ENCODE measurements at places on chromosomes 13 and 19.

GRCh38 chr13:45783346-45784043 lies 68.1 kb downstream of the SIAH3 start:
- no peak for DNase-seq

GRCh38 chr19:40512473-40513344 lies 45.9 kb downstream of the SPTBN4 start:
- DNase-seq, result no peak

DNA sequence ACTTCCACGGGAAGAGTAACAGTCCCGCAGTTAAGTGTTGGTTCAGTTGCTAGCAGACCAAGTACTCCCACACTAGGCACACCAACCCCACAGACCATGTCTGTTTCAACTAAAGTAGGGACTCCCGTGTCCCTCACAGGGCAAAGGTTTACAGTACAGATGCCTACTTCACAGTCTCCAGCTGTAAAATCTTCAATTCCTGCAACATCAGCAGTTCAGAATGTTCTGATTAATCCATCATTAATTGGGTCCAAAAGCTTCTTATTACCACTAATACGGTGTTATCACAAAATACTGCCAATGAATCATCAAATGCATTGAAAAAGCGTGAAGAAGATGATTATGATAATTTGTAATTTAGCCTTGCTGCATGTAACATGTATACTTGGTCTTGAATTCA lies 95.8 kb downstream of the URI1 start:
- no peak for DNase-seq

DNA sequence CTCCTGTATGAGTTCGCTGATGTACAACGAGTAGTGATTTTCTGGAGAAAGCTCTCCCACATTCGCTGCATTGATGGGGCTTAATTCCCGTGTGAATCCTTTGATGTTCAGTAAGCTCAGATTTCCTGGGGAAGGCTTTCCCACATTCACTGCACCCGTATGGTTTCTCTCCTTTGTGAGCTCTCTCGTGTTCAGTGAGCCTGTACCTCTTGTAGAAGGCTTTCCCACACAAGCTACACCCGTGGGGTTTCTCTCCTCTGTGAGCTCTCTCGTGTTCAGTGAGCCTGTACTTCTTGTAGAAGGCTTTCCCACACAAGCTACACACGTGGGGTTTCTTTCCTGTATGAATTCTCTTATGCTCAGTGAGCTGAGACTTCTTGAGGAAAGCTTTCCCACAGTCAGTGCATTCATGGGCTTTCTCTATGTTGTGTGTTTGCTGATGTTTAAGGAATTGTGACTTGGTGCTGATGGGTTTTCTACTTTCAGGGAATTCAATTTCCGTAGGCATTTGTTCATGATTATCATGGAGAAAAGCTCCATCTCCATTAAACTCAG lies 3.5 kb upstream of the ZNF577 start:
- DNase-seq, result no peak

DNA sequence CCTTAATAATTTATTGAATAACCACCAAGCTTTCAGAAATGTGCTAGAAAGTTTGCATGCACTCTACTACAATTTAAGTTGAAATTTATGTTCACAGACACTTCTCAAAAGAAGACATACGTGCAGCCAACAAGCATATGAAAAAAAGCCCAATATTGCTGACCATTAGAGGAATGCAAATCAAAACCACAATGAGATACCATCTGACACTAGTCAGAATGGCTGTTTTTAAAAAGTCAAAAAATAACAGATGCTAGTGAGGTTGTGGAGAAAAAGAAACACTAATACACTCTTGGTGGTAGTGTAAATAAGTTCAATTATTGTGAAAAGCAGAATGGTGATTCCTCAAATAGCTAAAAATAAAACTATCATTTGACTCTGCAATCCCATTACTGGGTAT lies 308.8 kb upstream of the PCDH9 start:
- no peak for DNase-seq

DNA sequence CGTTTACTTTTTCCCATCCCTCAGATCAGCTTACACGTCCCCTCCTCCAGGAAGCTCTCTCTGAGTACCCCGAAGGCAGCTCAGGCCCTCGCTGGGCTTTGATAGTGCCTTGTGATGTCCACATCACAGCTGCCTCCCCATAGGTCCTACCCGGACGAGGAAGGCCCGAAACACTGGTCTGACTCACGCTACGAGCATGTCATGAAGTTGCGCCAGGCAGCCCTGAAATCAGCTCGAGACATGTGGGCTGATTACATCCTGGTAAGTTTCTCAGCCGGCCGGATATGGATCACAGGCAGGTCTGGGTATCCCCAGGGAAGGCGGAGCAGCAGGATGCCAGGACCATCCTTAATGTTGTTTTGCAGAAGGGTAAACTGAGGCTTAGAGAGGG lies 4.8 kb downstream of the COLGALT1 start:
- no peak for DNase-seq

GRCh38 chr19:17565611-17566010 lies 10.2 kb downstream of the COLGALT1 start:
- DNase-seq, result no peak

DNA sequence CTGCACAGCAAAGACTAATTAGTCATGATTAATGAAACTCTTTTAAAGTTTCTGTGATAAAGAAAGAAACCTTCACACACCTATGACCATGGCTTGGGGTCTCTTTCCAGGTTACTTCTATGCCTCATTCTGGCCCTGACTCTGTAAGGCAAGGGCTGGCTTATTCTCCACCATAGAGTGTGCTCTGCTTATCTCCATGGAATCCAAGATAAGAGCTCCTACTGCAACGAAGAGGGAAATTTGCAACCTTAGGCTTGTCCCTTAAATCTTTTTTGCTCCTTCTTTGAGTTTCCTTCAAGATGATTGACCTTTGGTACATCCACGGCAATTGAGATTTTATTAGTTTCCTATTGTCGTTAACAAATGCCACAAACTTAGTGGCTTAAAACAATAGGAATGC lies 239.9 kb downstream of the SPRY2 start:
- no peak for DNase-seq

- no peak for DNase-seq
Observed at GRCh38 chr13:111656439-111656838, 336.0 kb downstream of the TEX29 start.

- DNase-seq, result peak; percentile 60
Observed at GRCh38 chr19:46014941-46015686, 7.7 kb downstream of the PGLYRP1 start.

DNA sequence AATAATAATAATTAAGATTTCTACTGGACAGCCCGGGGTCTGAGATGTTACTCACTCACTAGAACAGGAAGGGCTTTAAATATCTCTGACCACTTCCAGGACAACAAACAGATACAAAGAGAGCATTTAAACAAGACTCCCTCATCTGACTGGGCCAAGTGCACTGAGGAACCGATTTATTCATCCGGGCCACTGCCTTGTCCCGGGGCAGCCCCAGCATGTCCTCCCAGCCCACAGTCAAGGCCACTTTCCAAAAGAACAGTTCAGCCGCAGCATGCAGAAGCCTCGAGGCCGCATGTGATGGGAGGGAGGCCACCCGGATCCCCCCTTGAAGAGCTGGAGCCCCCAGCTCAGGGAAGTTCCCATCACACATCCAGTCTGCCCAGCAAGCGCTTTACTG lies 30.5 kb downstream of the MLLT1 start:
- no peak for DNase-seq

DNA sequence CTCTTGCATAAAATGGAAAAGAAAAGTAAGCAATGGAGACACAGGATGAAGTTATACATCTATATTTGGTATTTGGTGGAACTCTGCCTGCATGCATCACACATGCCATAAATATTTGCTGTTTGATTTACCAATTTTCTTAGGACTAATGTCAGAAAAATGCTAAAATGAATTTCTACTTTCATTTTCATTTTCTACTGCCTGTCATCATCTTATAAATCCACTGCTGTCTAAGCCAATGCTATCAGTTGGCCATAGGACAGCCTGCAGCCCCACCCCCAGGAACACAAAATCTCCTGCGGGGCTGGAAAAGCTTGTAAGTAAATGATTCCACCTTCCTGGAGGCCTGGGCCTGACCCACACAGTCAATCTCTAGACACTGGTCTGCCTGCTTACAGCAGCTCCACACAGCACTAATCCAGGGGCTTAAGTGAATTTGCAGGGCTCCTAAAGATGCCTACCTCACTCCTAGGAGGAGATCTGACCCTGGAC lies 122.0 kb downstream of the ENOX1 start:
- DNase-seq, result no peak

- no peak for DNase-seq
Observed at GRCh38 chr13:108681986-108682575, 52.7 kb downstream of the MYO16 start.

DNA sequence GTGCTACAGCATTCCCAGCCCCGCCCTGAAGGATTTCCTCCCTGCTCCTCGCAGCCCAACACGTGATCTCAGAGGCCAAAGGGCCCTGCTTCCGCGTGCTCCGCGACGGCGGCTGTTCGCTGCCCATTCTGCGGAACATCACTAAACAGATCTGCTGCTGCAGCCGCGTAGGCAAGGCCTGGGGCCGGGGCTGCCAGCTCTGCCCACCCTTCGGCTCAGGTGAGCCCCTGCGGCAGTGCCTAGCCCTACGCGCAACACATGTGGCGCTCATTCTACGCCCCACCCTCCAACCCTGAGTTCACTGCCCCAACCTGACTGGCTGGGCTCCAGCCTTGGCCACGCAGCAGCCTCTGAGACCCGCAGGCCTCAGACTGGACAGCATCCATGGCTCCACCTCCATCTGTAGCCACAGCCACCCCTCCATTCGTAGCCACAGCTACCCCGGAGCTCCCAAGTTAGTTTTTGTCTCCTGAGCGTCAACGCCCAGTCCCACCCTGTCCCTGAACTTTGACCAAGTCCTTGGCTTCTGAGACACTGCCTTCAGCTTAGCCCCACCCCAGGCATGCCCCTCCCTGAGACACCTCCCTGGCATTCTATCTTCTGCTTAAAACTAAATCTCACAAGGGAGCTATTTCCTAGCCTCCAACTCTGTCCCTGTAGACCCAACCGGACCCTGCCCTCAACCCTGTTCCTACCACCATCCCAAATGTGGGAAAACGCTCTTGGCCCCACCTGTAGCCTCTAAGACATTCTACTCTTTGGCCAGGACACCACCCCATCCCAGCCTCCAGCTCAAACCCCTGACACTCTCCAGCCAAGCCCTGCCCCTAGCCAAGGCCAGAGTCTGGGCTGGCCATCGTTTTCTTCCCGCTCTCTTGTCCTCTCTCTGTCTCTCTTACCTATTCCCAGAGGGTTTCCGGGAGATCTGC lies 6.4 kb downstream of the LTBP4 start:
- DNase-seq, result peak; percentile 81

DNA sequence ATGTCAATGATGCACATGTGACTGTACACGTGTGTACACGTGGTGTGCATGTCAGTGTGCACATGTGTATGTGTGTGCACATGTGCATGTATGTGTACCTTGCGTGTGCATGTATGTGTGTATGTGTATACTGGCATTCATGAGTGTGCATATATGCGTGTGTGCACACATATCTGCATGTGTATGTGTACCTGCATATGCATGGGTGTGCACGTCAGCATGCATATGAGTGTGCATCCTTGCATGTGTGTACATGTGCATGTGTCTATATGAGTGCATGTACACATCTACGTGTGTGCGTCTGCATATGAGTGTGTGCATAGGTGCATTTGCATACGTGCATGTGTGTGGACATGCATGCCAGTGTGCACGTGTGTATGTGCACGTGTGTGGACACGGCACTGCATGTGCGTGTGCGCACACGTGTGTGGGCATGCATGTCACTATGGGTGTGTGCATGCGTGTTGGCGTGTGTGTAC lies 48.5 kb downstream of the GADD45B start:
- DNase-seq, result no peak

DNA sequence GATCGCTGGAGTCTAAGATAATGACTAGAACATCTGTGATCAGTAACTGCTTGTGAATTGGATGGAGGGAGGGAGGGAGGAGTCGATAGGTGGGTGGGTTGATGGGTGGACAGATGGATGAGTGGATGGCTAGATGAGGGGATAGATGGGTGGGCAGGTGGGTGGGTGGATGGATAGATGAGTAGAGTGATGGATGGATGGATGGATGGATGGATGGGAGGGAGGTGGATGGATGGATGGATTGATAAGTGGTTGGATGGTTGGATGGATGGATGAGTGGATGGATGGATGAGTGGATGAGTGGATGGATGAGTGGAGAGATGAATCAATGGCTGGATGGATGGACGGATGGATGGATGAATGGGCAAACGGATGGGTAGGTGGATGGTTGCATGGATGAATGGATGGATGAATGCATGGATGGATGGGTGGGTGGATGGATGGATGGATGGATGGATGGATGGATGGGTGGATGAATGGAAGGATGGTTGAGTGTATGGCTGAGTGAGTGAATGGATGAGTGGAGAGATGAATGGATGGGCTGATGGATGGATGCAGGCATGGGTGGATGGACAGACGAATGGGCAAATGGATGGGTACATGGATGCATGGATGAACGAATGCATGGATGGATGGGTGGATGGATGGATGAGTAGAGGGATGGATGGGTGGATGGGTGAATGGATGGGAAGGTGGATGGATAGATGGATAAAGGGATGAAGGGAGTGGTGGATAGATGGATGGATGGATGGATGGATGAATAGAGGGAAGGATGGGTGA lies 44.0 kb upstream of the NFIC start:
- DNase-seq, result no peak

- DNase-seq, result no peak
Observed at GRCh38 chr19:3604987-3605343, 1.7 kb downstream of the TBXA2R start.
